ENCODE measurements at places on chromosomes 13 and 19. TPM values are rescaled to one million over a fixed set of nuclear protein-coding genes. Genes with fewer than 3 reads are reported as not detected.

The PBX4 gene
- 11.4 TPM for total RNA-seq

The TNFSF9 gene
- total RNA-seq: 1.2 TPM

The ATXN8OS gene
- total RNA-seq: not detected

The EBPL gene
- total RNA-seq: 66.6 TPM

The SLC10A2 gene
- not detected for total RNA-seq

The PDE4C gene
- not detected for total RNA-seq

The ZNF560 gene
- not detected for total RNA-seq

The PRODH2 gene
- not detected for total RNA-seq

The IGFLR1 gene
- 25.5 TPM for total RNA-seq

The USE1 gene
- total RNA-seq: 17.4 TPM

The UBE2L5 gene
- total RNA-seq: not detected

The HNRNPA1L2 gene
- total RNA-seq: 7.6 TPM

The CDX2 gene
- not detected for total RNA-seq

The LACC1 gene
- total RNA-seq: 1.8 TPM

The FAM216B gene
- not detected for total RNA-seq

The CFD gene
- 1,040 TPM for total RNA-seq

The SYMPK gene
- total RNA-seq: 89.0 TPM

The LYPD3 gene
- not detected for total RNA-seq

The KCNN4 gene
- total RNA-seq: 4.8 TPM

The NUDT19 gene
- 4.2 TPM for total RNA-seq

The ZNF728 gene
- 4.4 TPM for total RNA-seq

The GAS6 gene
- total RNA-seq: 591 TPM

The ATP8A2 gene
- 0.59 TPM for total RNA-seq

The SULT2A1 gene
- total RNA-seq: not detected

The NCAN gene
- total RNA-seq: not detected

The NEK3 gene
- total RNA-seq: 22.0 TPM

The ALOX5AP gene
- 41.4 TPM for total RNA-seq

The ZNF471 gene
- 15.6 TPM for total RNA-seq

The RUBCNL gene
- 7.2 TPM for total RNA-seq
